Nasal cavity respiratory epithelium epithelial cell of viscerocranial mucosa (primary cell): ENCODE measurements at places on chromosomes 3 and 15. TPM values are rescaled to one million over a fixed set of nuclear protein-coding genes. Genes with fewer than 3 reads are reported as not detected.

The UTS2B gene
- 0.07 TPM in 1 of 2 replicates, not detected in the other for total RNA-seq

The CCR1 gene
- not detected in 2 replicates for total RNA-seq

The VPS39 gene
- 27.7 and 55.6 TPM in 2 replicates for total RNA-seq

The ARL13B gene
- 11.6 and 14.9 TPM in 2 replicates for total RNA-seq

The TMEM207 gene
- total RNA-seq, result not detected in 2 replicates

The HESX1 gene
- 0.43 and 0.68 TPM in 2 replicates for total RNA-seq

The MKRN3 gene
- 3.4 and 7.9 TPM in 2 replicates for total RNA-seq

The TMCO5A gene
- total RNA-seq, result not detected in 2 replicates

The MCTP2 gene
- 20.5 and 28.4 TPM in 2 replicates for total RNA-seq

The GP9 gene
- not detected in 2 replicates for total RNA-seq

The MEIS2 gene
- total RNA-seq, result 14.7 and 15.9 TPM in 2 replicates

The WNT7A gene
- total RNA-seq, result 12.6 and 13.7 TPM in 2 replicates

The GP5 gene
- total RNA-seq, result under 0.01 TPM in 2 replicates

The EFCAB12 gene
- total RNA-seq, result under 0.01 TPM in 2 replicates

The NUDT16 gene
- 8.1 and 8.5 TPM in 2 replicates for total RNA-seq

The EIF4E3 gene
- total RNA-seq, result 2.4 and 5.1 TPM in 2 replicates
